A549 treated with CpdA at 1 μM for 4 hours (cell line): ENCODE measurements at places on chromosomes 4 and X. TPM values are rescaled to one million over a fixed set of nuclear protein-coding genes. Genes with fewer than 3 reads are reported as not detected.

The LONRF3 gene
- total RNA-seq, result 2.4 to 3.8 TPM (median 3.4 TPM) in 5 replicates

The MAGEA11 gene
- total RNA-seq, result 0.02 TPM in 1 of 5 replicates, not detected in the others

The UCP1 gene
- 0.08 to 0.10 TPM in 2 of 5 replicates, not detected in the others for total RNA-seq

The PHF8 gene
- 11.9 to 13.4 TPM (median 12.5 TPM) in 5 replicates for total RNA-seq

The FHL1 gene
- total RNA-seq, result 17.5 to 22.4 TPM (median 20.5 TPM) in 5 replicates

The AREG gene
- total RNA-seq, result 65.6 to 93.2 TPM (median 79.1 TPM) in 5 replicates

The UNC5C gene
- 0.01 TPM in 2 of 5 replicates, not detected in the others for total RNA-seq

The TCEAL6 gene
- not detected in 5 replicates for total RNA-seq

The RBM46 gene
- not detected in 5 replicates for total RNA-seq

The BMX gene
- total RNA-seq, result not detected in 5 replicates

The PNMA6F gene
- total RNA-seq, result not detected in 5 replicates

The SULT1E1 gene
- total RNA-seq, result not detected in 5 replicates

The USP17L21 gene
- total RNA-seq, result not detected in 5 replicates

The TMPRSS11F gene
- not detected in 5 replicates for total RNA-seq

The ARMCX4 gene
- 0.43 to 0.90 TPM (median 0.45 TPM) in 5 replicates for total RNA-seq

The TMEM47 gene
- total RNA-seq, result 0.51 to 0.96 TPM (median 0.75 TPM) in 5 replicates

The ETNPPL gene
- total RNA-seq, result not detected in 5 replicates

The MAGED4B gene
- 5.8 to 16.8 TPM (median 11.3 TPM) in 5 replicates for total RNA-seq

The SEPTIN11 gene
- 26.3 to 51.6 TPM (median 33.9 TPM) in 5 replicates for total RNA-seq

The PAGE5 gene
- not detected in 5 replicates for total RNA-seq

The PLP1 gene
- not detected in 5 replicates for total RNA-seq

The WDFY3 gene
- 7.9 to 11.7 TPM (median 9.2 TPM) in 5 replicates for total RNA-seq

The GYPE gene
- total RNA-seq, result not detected in 5 replicates

The NKRF gene
- 17.4 to 19.7 TPM (median 18.0 TPM) in 5 replicates for total RNA-seq

The GIMD1 gene
- total RNA-seq, result not detected in 5 replicates

The PPEF2 gene
- total RNA-seq, result not detected in 5 replicates

The PKD2 gene
- 16.9 to 28.6 TPM (median 22.7 TPM) in 5 replicates for total RNA-seq

The SHISA3 gene
- not detected in 5 replicates for total RNA-seq

The CT45A5 gene
- 0.05 TPM in 1 of 5 replicates, not detected in the others for total RNA-seq

The SMR3B gene
- total RNA-seq, result not detected in 5 replicates

The TLR10 gene
- 0.05 to 0.15 TPM (median 0.07 TPM) in 4 of 5 replicates, not detected in the other for total RNA-seq

The FAAH2 gene
- total RNA-seq, result 0.07 to 0.23 TPM (median 0.12 TPM) in 3 of 5 replicates, not detected in the others

The ARMCX5 gene
- total RNA-seq, result 7.5 to 13.8 TPM (median 9.2 TPM) in 5 replicates

The SLC6A14 gene
- not detected in 5 replicates for total RNA-seq

The GCNA gene
- 0.76 to 1.7 TPM (median 1.2 TPM) in 5 replicates for total RNA-seq

The ITIH6 gene
- total RNA-seq, result 0.02 TPM in 1 of 5 replicates, not detected in the others

The HPGDS gene
- not detected in 5 replicates for total RNA-seq

The AMELX gene
- not detected in 5 replicates for total RNA-seq

The IBSP gene
- total RNA-seq, result not detected in 5 replicates

The GAGE12J gene
- total RNA-seq, result not detected in 5 replicates

The CYTL1 gene
- not detected in 5 replicates for total RNA-seq

The KCNE5 gene
- total RNA-seq, result 0.12 to 0.21 TPM in 2 of 5 replicates, not detected in the others

The ZCCHC18 gene
- 0.13 to 0.31 TPM (median 0.21 TPM) in 4 of 5 replicates, not detected in the other for total RNA-seq

The FAM184B gene
- total RNA-seq, result 0.02 to 0.06 TPM (median 0.03 TPM) in 4 of 5 replicates, not detected in the other

The SMIM10L2A gene
- total RNA-seq, result 0.10 to 0.30 TPM (median 0.17 TPM) in 5 replicates

The ADGRL3 gene
- 0.01 to 0.05 TPM (median 0.02 TPM) in 3 of 5 replicates, not detected in the others for total RNA-seq

The FIP1L1 gene
- 28.3 to 40.9 TPM (median 34.9 TPM) in 5 replicates for total RNA-seq

The CXCL11 gene
- total RNA-seq, result 0.23 to 0.42 TPM (median 0.29 TPM) in 5 replicates

The MND1 gene
- total RNA-seq, result 12.3 to 16.2 TPM (median 13.8 TPM) in 5 replicates

The RASL11B gene
- 0.08 to 0.15 TPM (median 0.14 TPM) in 3 of 5 replicates, not detected in the others for total RNA-seq

The PITX2 gene
- 0.52 to 1.4 TPM (median 1.3 TPM) in 5 replicates for total RNA-seq

The DMP1 gene
- total RNA-seq, result not detected in 5 replicates

The DAPP1 gene
- total RNA-seq, result not detected in 5 replicates

The MSX1 gene
- total RNA-seq, result 8.0 to 12.9 TPM (median 11.8 TPM) in 5 replicates
